NCI-H1092 (cell line): ENCODE measurements at places on chromosomes 5 and 9.

- DNase-seq, result no peak
These were observed 55.9 kb upstream of the RNU6ATAC start for GRCh38 chr9:134220311-134220710.

- no peak for DNase-seq
These were observed 384.6 kb downstream of the TMEM232 start for GRCh38 chr5:110341836-110342235.

DNA sequence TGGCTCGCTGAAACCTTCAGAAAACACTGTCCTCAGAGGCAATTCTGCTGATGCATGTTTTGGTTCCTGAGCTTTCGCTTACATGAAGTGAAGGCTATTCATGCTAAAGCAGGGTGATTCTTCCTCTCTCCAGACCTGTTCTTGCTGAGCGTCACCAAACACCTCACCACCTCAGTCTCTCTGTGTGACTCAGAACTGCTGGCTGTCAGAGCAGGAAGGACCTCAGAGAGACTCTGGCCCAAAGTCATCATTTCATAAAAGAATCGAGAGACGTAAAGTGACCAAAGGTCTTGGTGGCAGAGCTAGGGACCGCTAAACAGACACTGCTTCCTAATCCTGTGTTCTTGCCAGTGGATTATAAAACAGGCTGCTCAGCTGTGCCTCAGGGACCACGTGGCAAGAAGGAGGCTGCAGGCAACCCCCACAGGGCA, 73.8 kb downstream of the LHFPL2 start:
- no peak for DNase-seq

- DNase-seq, result no peak
These were observed 53.9 kb upstream of the RIC1 start for GRCh38 chr9:5575000-5575399.

GRCh38 chr5:53022930-53023511, 33.9 kb downstream of the ITGA2 start:
- DNase-seq, result no peak

DNA sequence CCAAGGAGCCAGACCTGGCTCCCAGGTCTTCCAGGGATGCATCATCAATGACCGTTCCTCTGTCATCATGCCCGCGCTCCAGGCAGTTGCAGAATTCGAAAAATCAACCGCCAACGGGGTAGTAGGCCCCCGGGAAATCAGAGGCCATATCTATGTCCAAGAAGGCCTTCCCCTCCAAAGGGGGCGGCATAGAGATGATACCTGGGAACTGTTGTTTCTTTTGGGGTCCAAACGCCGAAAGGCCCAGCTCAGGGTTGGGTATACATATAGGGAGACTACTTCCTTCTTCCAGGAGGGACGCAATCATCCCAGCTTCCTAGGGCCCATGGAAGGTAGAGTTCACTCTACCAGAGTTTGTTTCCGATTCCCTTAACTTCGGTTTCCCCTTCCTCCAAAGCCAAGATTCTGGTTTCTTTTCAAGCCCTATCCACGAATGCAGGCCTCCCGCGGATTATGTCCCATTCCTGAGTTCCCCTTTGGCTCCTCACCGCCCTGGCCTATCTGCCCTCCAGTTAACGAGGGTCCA, 754 bp downstream of the DCAF12 start:
- DNase-seq, result no peak

DNA sequence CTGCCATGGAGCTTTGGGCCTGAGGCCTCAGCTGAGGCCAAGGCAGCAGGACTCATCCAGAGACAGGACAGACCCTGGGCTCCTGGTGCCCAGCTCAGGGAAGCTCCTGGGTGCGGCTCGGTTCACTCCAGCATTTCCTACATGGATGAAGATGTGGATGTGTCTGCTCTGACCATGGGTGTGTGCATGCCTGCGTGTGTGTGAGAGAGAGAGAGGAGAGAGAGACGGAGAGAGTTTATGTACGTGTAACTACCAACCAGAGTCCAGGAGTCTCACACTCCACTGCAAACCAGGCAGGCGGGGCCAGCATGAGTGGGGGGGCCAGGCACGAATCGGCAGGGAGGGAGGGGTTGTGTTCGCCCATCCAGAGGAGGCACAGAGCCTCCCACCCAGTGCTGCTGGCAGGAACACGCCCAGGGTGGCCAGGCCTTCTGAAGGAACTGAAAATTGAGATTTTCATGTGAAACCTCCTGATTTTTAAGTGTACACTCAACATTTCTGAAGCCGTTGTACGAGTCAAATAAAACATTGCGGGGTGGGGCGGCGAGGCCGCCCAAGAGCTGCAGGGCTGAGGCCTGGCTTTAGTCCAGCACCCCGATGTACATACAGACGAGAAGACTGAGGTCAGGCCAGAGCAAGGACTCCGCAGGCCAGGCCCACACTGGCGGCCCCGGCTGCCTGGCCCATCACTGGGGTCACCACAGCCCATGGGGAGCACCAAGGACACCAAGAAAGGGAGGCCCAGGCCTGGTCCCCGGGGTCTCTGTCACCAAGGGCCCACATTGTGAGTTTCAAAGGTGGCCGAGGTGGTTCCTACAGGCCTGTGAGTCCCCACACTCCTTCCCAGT, 88.7 kb downstream of the ADAMTS2 start:
- no peak for DNase-seq

GRCh38 chr5:91018200-91018599, 364.9 kb downstream of the ARRDC3 start:
- no peak for DNase-seq

DNA sequence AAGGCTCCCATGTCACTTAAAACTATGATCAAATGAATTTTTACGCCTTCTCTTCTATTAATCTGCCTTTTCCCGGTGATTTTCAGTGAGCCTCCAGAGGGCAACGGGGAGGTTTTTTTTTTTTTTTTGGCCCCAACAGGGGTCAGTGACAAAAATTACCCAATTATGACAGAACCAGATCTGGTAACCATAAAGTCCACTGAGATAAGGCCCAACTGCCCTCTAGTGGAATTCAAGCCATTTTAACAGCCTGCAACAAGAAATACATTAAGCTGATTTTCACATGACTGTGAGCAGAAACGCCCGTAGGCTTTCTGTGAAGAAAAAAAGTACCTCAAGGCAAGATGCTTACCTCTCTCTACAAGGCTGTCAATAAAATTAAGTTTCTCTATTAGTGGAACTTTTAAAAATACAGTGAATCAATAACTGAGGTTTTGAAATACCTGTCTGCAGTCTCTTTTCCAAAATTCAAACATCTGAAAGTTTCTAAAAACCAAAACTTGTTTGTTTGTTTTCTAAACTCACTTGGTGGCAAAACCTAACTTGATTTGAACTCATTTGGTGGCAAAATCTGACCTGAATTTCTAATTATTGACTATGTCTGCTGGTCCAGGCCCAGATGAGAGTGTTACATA, 49.7 kb upstream of the FST start:
- DNase-seq, result no peak

GRCh38 chr5:94188725-94189124, 429.7 kb downstream of the KIAA0825 start:
- DNase-seq, result no peak

GRCh38 chr9:126408004-126408403, 81.4 kb downstream of the MVB12B start:
- no peak for DNase-seq

GRCh38 chr9:125176636-125177035, 13.0 kb downstream of the PPP6C start:
- no peak for DNase-seq

DNA sequence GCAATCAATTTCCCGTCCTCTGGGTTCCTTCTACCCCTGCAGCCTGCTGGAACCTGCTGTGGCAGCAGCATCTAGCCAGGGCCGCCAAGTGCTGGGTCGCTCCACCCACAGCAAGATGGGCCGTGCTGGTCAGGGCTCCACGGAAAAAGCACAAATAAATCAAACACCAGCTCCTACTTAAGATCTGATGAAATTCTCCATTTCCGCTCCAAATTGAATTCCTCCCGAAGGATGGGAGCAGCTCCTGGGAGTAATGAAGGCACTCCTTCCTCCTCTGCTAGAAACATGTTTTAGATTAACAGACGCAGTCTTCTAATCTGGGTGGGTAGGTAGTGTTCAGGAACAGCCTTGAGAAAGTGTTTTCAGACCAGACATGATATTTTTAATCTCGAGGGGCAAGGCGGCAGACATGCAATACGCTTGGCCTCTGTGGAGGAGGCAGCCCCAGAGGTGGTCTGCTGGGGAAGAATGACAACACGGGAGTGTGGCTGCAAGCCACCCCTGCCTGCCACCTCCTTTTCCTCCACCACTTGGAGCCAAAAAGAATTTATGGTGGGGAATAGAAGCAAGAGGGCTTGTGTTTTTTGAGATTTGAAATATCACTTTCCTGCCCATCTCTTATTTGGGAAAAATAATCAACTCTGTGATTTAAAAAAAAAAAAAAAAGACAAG, 194.1 kb downstream of the AOPEP start:
- DNase-seq, result no peak

DNA sequence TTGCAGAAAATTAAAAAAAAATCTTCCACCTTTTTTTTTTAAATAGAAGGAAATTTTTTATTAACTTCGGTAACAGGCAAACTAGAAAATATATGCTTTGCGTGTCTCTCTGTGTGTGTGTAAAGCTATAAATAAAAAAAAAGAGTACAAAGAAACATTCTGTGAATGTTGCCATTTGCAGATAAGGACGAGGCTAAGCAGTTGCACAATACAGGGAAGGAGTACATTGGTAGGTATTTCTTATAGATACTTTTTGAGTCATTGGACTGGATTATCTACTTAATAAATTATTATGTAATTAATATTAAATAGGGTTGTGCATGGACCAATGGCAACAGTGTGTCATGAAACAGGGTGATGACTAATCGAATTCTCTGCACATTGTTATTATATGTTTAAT, 102.4 kb downstream of the CAMK4 start:
- DNase-seq, result no peak
